Large intestine (tissue), 12 donors: ENCODE measurements at places on chromosomes 12 and 14.

GRCh38 chr12:1246637-1247036 lies 255.6 kb downstream of the ERC1 start:
- H3K27ac ChIP-seq: no peak overlapping the region
- no peaks in the 10 kb centered on the region for H3K36me3 ChIP-seq
- H3K4me1 ChIP-seq: no peaks in the 10 kb centered on the region
- DNase-seq: no peak

GRCh38 chr14:30077946-30078345 lies 150.3 kb upstream of the PRKD1 start:
- DNase-seq: no peak
- no peaks in the 10 kb centered on the region for H3K4me1 ChIP-seq
- no peak overlapping the region for H3K27ac ChIP-seq
- H3K4me3 ChIP-seq: no peak overlapping the region
- no peaks in the 10 kb centered on the region for H3K27me3 ChIP-seq

DNA sequence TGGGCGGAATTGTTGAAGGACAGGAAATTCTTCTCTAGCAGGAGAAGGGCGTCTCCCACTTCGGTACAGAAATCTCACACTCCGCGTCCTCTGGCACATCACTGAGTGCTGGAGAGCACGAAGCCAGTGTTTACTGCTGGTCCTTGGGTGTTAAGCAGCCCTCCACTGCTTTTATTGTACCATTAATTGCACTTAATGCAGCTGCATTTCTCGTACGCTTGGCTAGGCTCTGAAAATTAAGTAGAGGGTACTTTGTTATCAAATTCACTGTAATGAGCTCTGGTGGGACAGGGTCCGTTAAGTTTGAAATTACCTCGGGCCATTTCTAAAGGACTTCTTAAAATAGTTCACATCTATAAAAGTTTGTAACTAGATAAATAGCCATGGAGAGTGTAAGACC lies 411.2 kb downstream of the NPAS3 start:
- H3K4me1 ChIP-seq: no peaks in the 10 kb centered on the region
- no peaks in the 10 kb centered on the region for H3K36me3 ChIP-seq
- H3K27ac ChIP-seq: no peak overlapping the region
- H3K27me3 ChIP-seq: no peaks in the 10 kb centered on the region
- no peak overlapping the region for H3K4me3 ChIP-seq
- DNase-seq: no peak

DNA sequence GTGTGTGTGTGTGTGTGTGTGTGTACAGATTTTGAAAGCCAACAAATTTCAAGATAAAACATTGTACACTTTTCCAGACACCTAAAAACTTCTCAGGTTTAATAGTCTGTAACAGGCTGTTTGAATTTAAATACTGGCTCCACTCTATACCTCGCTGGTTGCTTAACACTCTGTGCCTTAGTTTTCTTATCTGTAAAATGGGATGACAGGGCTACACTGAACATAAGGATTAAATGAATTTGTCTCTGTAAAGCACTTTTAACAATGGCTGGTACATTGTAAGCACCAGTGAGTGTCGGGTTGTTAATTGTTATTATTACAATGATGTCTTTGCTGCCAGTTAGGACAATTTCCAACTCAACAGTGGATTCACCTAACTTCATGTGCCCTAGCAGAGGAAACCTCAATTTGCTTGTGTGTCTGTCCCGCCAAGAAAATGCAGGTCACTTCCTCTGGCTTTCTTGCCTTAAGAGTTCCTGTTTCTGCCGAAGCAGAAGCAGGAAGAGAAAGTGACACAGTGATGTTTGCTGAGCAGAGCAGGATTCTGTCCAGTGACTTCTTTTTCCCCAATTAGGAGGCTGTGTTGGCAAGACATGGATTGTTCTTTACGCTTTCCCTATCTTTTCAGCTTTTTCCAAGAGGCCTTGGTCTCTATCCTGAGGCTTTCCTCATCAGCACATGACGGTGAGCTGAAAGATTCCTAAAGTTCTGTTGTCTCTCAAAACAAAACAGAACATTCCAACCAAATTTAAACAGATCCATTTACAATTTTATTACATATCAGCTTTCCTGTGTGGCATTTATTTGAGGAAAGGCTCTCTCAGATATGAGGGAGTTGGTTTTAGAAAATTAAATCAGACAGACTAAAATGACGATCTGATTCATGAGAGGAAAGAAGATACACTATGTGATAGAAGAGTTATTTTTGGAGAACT lies 154.1 kb upstream of the ATP2B1 start:
- H3K4me1 ChIP-seq: no peaks in the 10 kb centered on the region
- no peak overlapping the region for H3K4me3 ChIP-seq
- H3K36me3 ChIP-seq: no peaks in the 10 kb centered on the region
- no peaks in the 10 kb centered on the region for H3K27me3 ChIP-seq
- peak; percentile 33 for DNase-seq

GRCh38 chr14:101916816-101917412 lies 47.5 kb upstream of the DYNC1H1 start:
- no peaks in the 10 kb centered on the region for H3K4me1 ChIP-seq
- peaks cover 48% of the 10 kb centered on the region for H3K36me3 ChIP-seq
- H3K27ac ChIP-seq: no peak overlapping the region
- H3K4me3 ChIP-seq: no peak overlapping the region
- no peak for DNase-seq

GRCh38 chr12:28308891-28309290 lies 118.6 kb downstream of the CCDC91 start:
- peaks cover 4% of the 10 kb centered on the region for H3K36me3 ChIP-seq
- H3K27me3 ChIP-seq: no peaks in the 10 kb centered on the region
- no peaks in the 10 kb centered on the region for H3K4me1 ChIP-seq
- no peak overlapping the region for H3K27ac ChIP-seq
- no peak for DNase-seq

GRCh38 chr14:32560209-32560857 lies 231.2 kb downstream of the AKAP6 start:
- H3K36me3 ChIP-seq: no peaks in the 10 kb centered on the region
- no peaks in the 10 kb centered on the region for H3K4me1 ChIP-seq
- H3K4me3 ChIP-seq: no peak overlapping the region

- H3K4me1 ChIP-seq: no peaks in the 10 kb centered on the region
- H3K27ac ChIP-seq: no peak overlapping the region
- peaks cover 63% of the 10 kb centered on the region for H3K36me3 ChIP-seq
- no peak for DNase-seq
Measured at GRCh38 chr14:24414077-24414476, 15.3 kb downstream of the NYNRIN start.

- no peak overlapping the region for H3K4me3 ChIP-seq
- no peaks in the 10 kb centered on the region for H3K36me3 ChIP-seq
- DNase-seq: no peak
Measured at GRCh38 chr12:90037740-90038139, 329.1 kb upstream of the ATP2B1 start.

DNA sequence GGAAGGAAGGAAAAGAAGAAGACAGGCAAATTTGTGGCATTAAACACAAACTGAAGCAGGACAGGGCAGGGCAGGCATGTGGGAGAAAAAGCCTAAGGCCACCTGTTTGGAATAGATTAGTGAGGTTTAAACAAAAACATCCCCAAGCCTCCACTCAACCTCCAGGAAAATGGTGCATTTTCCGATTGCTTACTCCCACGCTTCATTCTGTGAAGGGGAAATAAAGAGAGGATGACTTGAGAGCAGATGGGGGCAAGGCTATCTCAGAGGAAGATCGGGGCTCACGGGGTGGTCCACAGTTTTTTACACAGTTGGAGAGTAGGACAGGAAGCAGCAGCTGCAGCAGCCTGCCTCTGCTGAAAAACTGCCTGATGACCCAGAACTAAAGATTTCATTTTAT lies 250.9 kb downstream of the DUSP6 start:
- H3K27me3 ChIP-seq: no peaks in the 10 kb centered on the region
- DNase-seq: no peak
- no peak overlapping the region for H3K27ac ChIP-seq

DNA sequence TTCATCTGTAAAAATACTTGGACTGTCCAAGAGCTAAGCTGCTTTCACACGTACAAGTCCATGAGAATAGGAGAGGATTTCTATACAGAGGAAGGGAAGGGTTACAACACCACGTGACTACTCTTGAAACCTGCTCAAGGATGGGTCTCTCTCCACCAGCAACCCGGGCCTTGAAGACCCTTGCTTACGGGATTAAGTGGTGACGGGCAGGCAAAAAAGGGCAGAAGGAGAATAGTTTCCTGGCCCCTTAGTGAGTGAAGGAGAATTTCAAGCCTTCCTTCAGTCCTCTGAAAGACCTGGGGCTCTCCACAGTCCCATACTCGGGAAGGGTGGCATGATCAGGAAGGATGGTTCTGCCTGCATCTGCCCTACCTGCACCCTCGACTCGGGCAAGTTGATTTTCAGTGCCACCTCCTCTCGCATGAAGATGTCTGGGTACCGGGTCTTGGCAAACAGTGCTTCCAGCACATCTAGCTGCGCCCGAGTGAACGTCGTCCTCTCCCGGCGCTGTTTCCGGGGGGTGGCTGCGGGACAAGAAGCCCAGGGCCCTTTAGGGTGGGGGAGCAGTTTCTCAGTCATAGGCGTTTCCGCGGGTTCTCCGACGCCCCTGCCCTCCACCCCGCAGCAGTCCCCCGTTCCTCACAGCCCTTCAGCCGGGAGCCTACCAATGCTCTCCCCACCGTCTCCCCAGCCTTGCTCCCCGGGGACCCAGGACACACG lies 6.3 kb downstream of the OTX2 start:
- peaks cover 3% of the 10 kb centered on the region for H3K4me1 ChIP-seq
- H3K36me3 ChIP-seq: no peaks in the 10 kb centered on the region
- no peak overlapping the region for H3K4me3 ChIP-seq
- no peak for DNase-seq
- H3K27me3 ChIP-seq: peaks cover 98% of the 10 kb centered on the region

DNA sequence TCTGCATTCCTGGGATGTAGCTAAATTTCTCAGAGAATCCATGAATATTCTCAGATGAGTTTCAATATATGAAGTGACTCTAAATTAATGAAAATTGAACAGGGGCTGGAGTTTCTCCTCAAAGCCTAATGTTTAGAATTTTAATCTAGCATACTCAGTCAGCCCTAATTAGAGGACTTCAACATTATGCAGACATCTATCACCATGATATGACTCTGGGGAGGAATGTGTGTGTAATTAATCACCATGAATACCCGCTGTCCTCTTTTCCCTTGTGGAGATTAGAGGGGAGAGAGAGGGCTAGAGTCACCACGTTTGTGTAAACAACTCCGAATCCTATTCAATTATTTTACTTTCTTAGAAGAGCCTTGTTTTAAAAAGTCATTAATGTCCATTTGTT lies 698.6 kb upstream of the MDGA2 start:
- H3K36me3 ChIP-seq: no peaks in the 10 kb centered on the region
- H3K27ac ChIP-seq: no peak overlapping the region
- no peaks in the 10 kb centered on the region for H3K27me3 ChIP-seq
- DNase-seq: no peak
- no peaks in the 10 kb centered on the region for H3K4me1 ChIP-seq

DNA sequence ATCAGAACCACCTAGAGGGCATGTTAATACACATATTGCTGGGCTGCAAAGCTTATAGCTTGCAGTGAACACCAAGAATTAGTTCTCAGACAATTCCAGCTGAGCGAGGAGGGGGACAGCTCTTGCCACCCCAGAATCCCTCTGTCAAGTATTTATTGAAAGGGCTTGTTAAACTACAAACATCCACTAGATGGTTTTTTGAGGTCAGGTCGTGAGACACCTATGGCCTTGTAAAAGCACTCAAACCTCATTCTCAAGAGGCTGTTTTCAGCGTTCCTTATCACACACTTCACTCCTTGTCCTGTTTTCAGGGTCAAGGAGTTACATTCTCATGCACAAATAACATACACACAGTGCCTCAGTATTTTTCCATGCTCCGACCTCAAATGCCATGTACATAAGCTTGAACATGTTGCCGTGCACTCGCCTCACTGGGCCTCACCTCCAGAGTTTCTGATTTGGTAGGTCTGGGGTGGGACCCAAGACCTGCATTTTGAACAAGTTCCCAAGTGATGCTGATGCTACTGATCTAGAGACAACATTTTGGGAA lies 98.8 kb upstream of the PTPRR start:
- H3K27ac ChIP-seq: no peak overlapping the region
- H3K4me1 ChIP-seq: peaks cover 10% of the 10 kb centered on the region
- no peaks in the 10 kb centered on the region for H3K36me3 ChIP-seq
- H3K4me3 ChIP-seq: no peak overlapping the region

GRCh38 chr14:104290756-104291122 lies 152.4 kb downstream of the KIF26A start:
- H3K4me3 ChIP-seq: no peak overlapping the region
- no peaks in the 10 kb centered on the region for H3K27me3 ChIP-seq
- peak overlapping the region; percentile 12 for H3K27ac ChIP-seq
- H3K4me1 ChIP-seq: no peaks in the 10 kb centered on the region
- no peaks in the 10 kb centered on the region for H3K36me3 ChIP-seq
- no peak for DNase-seq
